ENCODE measurements at places on chromosomes 5 and 9.

- no peak for DNase-seq
These were observed 19.3 kb upstream of the RXRA start for GRCh38 chr9:134306636-134307600.

DNA sequence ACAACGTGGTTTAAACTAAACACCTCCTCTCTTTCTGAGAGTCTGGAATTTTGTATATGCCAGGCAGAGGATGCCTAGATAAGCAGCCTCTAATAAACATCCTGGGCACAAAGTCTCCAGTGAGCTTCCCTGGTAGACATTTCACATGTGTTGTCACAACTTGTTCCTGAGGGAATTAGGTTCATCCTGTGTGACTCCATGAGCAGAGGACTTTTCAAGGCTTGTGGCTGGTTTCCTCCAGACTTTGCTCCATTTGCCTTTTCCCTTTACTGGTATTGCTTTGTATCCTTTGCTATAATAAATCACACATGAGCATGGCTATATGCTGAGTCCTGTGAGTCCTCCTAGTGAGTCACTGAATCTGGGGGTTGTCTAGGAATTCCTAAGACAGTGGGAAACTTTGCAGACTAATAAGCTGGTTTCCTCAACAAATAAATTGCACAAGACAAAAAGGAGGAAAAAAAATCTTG lies 77.4 kb downstream of the NR2F1-AS1 start:
- no peak for DNase-seq

DNA sequence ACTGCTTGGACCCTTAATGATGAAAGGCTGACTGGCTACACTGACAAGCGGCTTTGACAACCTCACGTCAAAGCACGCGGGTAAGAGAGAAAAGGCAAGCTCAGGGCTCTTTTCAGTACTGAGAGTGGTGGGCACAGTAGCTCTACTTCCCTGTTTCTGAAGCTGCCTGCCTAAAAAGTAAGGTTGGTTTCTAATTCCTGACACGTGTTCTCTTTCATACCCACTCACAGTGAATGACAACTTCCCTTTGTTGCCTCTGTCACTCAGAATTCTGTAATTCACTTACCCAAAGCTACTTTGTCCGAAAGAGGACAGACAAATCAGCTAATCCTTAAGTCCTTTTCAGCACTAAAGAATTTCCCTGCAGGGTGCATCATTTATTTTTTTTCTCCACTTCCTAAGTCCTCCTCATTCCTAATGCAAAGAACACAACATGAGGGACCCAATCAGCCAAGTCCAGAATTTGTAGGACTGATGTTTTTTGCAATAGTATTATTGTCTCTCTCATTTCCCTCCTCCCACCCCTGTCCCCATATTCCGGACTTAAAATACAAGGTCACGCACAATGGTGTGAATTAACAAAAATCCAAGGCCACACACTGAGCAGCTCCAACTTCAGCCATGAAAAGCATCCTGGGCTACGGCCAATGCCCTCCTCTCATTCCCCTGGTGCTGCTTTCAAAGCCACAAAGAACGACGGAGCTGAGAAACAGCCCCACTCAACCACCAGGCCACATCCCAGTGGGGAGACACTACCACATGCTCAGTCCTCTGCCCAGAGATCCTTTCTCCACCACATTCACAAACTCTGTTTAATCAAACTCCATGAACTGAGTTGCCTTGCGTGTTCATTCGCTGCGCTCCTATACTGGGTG lies 221.0 kb downstream of the TSSK1B start:
- no peak for DNase-seq

DNA sequence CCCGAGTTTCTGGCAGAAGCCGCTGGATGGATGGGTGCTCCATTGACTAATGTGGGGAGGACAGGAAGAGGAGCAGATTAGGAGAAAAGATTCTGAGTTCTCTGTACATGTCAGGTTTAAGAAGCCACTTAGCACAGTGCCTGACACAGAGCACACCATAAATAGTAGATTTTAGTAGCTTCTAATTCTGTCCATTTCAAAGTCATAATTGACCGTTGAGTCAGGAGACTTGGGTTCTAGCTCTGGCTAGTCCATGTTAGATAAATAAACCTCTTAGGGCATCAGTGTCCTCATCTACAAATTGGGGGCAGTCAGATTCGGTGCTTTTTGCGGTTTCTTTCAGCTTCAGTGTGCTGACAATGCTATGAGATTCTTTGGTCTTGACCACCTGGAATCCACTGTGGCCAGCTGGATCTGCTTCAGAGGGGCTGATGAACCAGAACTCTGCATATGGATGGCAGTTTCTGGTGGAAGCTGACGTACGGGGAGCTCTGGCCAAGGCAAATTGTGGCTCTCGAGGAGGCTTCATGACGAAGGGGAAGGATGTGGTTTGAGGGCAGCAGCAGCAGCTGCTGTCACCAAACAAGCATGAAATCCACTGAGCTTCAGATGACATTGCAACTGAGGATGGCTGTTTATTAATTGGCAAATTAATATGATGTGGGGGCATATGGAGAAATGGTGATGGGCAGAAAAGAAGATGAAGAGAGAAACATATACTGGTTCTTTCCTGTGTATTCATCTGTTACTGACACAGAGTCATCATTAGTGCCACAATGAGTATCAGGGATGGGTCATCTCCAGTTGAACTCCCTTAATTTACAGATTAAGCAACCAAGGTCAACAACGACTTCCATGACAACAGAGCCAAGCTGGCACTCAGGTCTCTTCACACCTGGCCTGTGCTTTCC lies 134.4 kb downstream of the AOPEP start:
- DNase-seq, result no peak

- DNase-seq, result no peak
These were observed 221.2 kb upstream of the CD180 start for GRCh38 chr5:67417839-67418238.

- no peak for DNase-seq
These were observed 174.5 kb downstream of the FGF1 start for GRCh38 chr5:142511358-142511757.

- no peak for DNase-seq
These were observed 61.0 kb downstream of the IPPK start for GRCh38 chr9:92608909-92609445.

GRCh38 chr9:111928359-111928720 lies 31.7 kb downstream of the UGCG start:
- DNase-seq, result no peak

- DNase-seq, result no peak
These were observed 54.5 kb downstream of the HSPA4 start for GRCh38 chr5:133106343-133106742.

GRCh38 chr9:126695701-126696400 lies 82.1 kb downstream of the LMX1B start:
- no peak for DNase-seq

- DNase-seq, result no peak
These were observed 100.7 kb downstream of the PAM start for GRCh38 chr5:102855681-102856388.

- no peak for DNase-seq
These were observed 155.7 kb upstream of the PAPPA start for GRCh38 chr9:115997923-115998322.

GRCh38 chr5:60350794-60351193 lies 349.2 kb downstream of the DEPDC1B start:
- no peak for DNase-seq

GRCh38 chr5:116674881-116675625 lies 100.4 kb upstream of the SEMA6A start:
- no peak for DNase-seq

DNA sequence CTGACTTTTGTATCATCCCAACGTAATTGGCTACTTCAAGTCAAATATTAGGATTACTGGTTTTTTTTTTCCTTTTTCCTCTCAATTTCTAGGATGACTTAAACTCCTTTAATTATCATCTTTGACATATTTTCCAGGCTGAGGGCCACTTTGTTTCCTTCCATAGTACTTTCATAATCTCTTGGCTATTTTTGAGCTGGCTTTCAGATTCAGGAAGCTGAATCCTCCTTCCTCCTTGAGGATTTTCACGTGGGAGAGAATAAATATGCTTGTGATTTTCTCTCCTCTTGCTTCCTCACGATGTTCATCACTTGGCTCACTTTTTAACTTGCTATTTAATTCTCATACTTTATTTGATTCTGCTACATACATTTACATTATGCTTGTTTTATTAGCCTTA lies 88.1 kb downstream of the ITGA1 start:
- no peak for DNase-seq

- no peak for DNase-seq
These were observed 128.5 kb downstream of the RGS3 start for GRCh38 chr9:113591899-113592625.

DNA sequence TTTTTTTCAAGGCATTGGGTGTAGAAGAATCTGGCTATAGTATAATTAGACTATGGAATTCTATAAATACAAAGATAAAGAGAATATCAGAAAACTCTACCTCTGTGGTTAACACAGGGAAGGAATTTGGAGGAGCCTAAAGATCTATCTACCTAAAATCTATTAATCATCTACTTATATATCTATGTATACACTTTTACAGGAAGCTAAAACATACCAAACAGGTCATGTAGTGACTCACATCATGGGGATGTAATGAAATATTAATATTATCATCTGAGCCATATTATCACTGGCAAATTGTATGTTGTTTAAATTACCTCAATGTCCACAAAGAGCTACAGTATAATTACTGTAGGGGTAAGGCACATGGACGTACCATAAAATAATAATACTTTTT lies 1748.2 kb downstream of the EFNA5 start:
- no peak for DNase-seq

DNA sequence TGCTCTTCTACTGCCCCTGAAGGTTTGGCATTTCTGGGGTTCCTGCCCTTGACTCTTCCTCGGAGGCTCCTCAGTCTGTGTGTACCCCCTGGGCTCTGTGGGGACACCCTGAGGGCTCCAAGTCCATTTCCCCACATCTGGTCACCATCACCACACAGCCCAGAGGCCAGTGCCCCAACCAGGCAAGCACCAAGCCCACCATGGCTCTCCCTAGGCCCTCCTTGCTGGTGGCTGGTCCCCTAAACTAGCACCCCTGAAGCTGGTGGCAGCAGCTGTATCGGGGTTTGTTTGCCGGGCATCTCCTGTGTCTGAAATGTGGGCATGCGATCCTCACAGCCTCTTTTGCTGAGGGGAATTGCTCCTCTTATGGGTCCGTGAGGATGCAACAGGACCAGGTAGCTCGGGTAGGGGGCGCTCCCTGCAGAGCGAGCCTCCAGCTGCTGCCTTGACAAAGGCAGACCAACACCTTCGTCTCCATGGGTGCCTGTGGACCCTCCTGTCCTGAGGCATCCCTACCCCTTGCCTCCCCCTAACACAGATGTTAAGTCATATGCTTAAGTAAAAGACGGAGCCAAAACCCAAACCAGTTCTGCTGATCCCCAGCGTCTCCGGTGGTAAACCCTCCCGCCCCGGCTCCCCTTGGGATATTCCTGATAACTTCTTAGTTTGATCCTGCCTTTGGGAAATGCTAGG lies 138.9 kb upstream of the IRX4 start:
- DNase-seq, result no peak

- DNase-seq, result peak; percentile 7
These were observed 171.0 kb downstream of the MSX2 start for GRCh38 chr5:174895360-174895759.

- DNase-seq, result no peak
These were observed 113.1 kb upstream of the TBC1D2 start for GRCh38 chr9:98368366-98369065.

DNA sequence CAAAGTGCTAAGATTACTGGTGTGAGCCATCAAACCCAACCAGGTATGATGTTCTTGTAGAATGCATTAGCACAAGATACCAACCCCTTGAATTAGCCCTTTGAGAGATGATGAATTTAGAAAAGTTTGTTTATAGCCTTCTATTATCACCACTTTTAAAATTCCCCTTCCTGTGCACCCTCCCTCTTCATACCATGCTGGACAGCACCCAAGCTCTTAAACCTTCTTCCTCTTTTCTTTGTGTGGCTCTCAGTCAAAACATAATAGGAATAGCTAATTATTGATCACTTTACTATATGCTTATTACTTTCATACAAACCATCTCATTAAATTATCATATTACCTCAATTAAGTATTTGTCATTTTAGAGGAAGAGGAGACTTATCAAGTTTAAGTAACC lies 87.6 kb upstream of the TMED7 start:
- no peak for DNase-seq

- no peak for DNase-seq
These were observed 137.0 kb downstream of the CACNA1B start for GRCh38 chr9:138014563-138014945.

DNA sequence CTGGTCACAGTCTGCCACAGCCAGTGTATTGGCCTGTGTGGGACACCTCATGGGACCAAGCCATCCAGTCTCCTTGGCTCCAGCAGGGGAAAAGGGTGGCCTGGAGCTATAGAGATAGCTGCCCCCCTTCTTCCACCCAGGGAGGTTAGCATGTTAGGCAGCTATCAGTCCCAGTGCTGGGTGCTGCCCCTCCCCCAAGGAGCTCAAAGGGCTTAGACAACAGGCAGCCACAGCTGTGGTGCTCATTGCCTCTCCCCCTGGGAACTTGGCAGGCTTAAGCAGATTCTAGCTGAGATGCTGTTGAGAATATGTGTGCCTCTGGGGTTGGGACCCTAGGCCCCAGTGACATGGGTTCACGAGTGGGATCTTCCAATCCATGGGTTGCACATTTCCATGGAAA lies 226.0 kb upstream of the PTGER4 start:
- DNase-seq, result no peak

DNA sequence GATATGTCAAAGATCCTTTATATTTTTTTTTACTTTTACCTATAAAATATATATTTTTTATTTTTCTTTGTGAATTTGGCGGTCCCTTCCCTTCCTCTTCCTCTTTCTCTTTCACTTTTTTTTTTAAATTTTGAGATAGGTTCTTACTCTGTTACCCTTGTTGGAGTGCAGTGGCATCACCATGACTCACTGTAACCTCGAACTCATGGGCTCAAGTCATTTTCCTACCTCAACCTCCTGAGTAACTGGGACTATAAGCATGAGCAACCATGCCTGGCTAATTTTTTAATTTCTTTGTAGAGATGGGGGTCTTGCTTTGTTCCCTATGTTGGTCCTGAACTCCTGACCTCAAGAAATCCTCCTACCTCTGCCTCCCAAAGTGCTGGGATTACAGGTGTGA lies 258.0 kb upstream of the CLINT1 start:
- DNase-seq, result no peak

GRCh38 chr5:143641549-143642355 lies 170.2 kb upstream of the HMHB1 start:
- no peak for DNase-seq

DNA sequence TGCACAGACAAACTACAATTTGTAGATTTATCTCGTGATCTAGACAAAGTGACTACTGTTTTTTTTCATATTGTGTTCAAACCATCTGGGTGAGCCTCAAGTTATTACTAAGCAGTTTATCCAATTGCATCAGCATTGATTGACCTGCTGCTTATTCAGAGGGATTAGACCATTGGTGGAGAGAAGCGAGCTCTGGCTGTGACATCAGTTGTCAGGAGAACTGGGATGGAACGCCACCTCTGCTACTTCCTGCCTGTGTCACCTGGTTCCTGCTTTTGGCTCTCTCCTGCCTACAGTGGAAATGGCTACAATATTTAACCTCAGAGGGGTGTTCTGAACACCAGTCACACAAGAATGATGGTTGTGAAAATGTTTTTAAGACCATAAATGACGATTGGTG lies 12.1 kb downstream of the NR4A3 start:
- no peak for DNase-seq
